Breast epithelium (tissue), 4 donors: ENCODE measurements at places on chromosomes 13 and 19.

- H3K4me1 ChIP-seq: no peaks in the 10 kb centered on the region
- no peaks in the 10 kb centered on the region for H3K36me3 ChIP-seq
- H3K27ac ChIP-seq: no peak overlapping the region
- DNase-seq: no peak
- H3K27me3 ChIP-seq: no peaks in the 10 kb centered on the region
These were observed 133.5 kb upstream of the IRS2 start for GRCh38 chr13:109919715-109920375.

DNA sequence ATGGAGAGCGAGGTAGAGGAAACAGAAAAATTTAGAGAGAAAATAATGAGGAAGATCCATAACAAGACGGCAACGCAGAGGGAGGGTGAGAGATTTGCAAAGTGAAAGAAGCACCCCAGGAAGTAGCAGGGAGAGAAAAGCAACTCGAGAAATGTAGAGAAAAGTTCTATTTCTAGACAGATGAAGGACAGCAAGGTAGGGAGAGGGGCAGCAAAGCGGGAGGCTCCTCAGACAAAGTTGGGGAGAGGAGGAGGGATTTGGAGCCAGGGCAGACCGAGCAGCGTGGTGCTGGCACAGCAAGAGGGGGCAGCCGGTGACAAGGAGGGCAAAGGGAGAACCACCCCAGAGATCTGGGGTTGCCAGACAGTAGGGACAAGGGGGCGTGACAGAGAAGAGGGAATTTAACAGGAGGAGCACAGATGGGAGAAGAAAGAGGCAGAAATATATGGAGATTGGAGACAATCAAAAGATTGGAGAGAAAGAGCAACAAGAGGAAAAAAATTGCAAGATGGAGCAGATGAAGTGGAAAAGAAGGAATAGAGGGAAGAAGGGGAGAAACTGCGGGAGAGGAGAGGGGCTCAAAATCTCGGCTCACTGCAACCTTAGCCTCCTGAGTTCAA is 989 bp downstream of the ZNF766 start:
- no peaks in the 10 kb centered on the region for H3K36me3 ChIP-seq
- no peaks in the 10 kb centered on the region for H3K4me1 ChIP-seq
- peak overlapping the region; percentile 100 for H3K4me3 ChIP-seq
- H3K27ac ChIP-seq: peak overlapping the region; percentile 98
- DNase-seq: no peak

DNA sequence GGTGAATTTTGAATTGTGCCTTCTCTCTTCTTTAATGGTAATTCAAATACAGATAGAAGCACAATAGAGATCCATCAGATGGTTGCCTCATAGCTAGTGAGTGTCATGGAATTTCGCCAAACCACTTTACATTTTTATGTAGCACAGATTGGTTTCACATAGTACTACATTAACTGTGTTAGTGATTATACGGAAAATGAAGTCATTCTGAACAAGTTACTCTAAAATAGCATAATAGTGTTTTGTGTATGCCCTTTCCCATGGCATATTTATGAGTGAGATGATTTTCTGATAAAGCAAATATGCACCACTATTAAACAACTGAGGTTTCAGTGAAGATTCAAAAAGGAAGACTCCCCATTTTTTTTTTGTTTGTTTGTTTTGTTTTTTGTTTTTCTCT is 1623.5 kb downstream of the PCDH9 start:
- DNase-seq: no peak
- H3K4me1 ChIP-seq: no peaks in the 10 kb centered on the region
- no peak overlapping the region for H3K4me3 ChIP-seq
- H3K27ac ChIP-seq: no peak overlapping the region
- H3K36me3 ChIP-seq: no peaks in the 10 kb centered on the region
- no peaks in the 10 kb centered on the region for H3K27me3 ChIP-seq

GRCh38 chr13:26628706-26629105 is 71.2 kb downstream of the WASF3 start:
- no peaks in the 10 kb centered on the region for H3K27me3 ChIP-seq
- no peaks in the 10 kb centered on the region for H3K36me3 ChIP-seq
- no peak overlapping the region for H3K4me3 ChIP-seq
- no peaks in the 10 kb centered on the region for H3K4me1 ChIP-seq
- no peak overlapping the region for H3K27ac ChIP-seq
- DNase-seq: no peak

DNA sequence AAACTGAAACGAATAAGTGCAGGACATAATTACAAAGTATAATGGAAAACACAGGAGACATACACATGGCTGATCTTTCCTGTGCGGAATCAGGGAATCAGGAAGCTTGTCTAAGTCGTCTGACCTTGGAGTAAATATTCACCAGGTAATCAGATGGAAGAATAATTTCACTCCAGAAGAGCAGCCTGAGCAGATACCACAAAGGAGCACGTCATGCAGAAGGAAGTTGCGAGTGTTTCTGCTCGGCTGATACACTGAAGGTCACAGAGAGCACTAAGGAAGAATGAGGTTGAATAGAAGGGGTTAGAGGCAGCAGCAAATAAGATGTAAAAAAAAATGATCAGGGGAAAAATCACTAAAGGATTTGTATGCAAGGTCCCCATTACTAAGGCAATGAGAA is 122.3 kb upstream of the GPC6 start:
- H3K27ac ChIP-seq: no peak overlapping the region
- DNase-seq: no peak
- H3K36me3 ChIP-seq: no peaks in the 10 kb centered on the region
- H3K27me3 ChIP-seq: no peaks in the 10 kb centered on the region
- no peaks in the 10 kb centered on the region for H3K4me1 ChIP-seq
